ENCODE measurements at places on chromosomes 12 and 14. TPM values are rescaled to one million over a fixed set of nuclear protein-coding genes. Genes with fewer than 3 reads are reported as not detected.

The AMN gene
- 4.0 TPM for total RNA-seq

- H3K4me3 ChIP-seq, result no peak overlapping the region
- no peaks in the 10 kb centered on the region for H3K4me1 ChIP-seq
- DNase-seq, result no peak
- H3K36me3 ChIP-seq, result no peaks in the 10 kb centered on the region
- no peak overlapping the region for H3K27ac ChIP-seq
Observed at GRCh38 chr14:68016255-68016914, 196.8 kb downstream of the RAD51B start.

GRCh38 chr14:68191567-68192321, 372.2 kb downstream of the RAD51B start:
- H3K27ac ChIP-seq, result no peak overlapping the region
- H3K4me1 ChIP-seq, result no peaks in the 10 kb centered on the region
- H3K4me3 ChIP-seq, result no peak overlapping the region
- DNase-seq, result no peak
- no peaks in the 10 kb centered on the region for H3K27me3 ChIP-seq
- H3K36me3 ChIP-seq, result no peaks in the 10 kb centered on the region

- H3K27ac ChIP-seq, result no peak overlapping the region
- no peak for DNase-seq
- H3K4me3 ChIP-seq, result no peak overlapping the region
- H3K4me1 ChIP-seq, result no peaks in the 10 kb centered on the region
Observed at GRCh38 chr12:71958056-71958455, 19.4 kb downstream of the TPH2 start.

GRCh38 chr12:90233168-90234100, 524.8 kb upstream of the ATP2B1 start:
- no peaks in the 10 kb centered on the region for H3K27me3 ChIP-seq
- H3K4me3 ChIP-seq, result no peak overlapping the region

DNA sequence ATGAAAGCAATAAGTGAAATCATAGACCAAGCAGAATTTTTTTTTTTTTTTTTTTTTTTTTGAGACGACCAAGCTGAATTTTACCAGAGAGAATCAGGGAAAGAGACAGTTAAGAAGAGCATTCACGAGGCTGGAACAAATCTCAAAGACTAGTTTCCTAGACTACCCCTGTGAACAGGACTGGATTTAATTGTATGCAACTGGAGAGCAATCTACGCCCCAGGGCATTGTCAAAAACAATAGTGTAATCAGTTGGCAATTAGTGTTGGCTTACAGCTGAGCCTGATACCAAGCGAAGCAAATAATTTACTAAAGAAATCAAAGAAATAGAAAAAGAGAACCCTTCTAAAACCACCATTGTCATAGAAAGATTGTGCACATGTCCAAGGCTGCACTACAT, 232.9 kb upstream of the CPNE8 start:
- no peak overlapping the region for H3K4me3 ChIP-seq
- no peak overlapping the region for H3K27ac ChIP-seq
- no peaks in the 10 kb centered on the region for H3K36me3 ChIP-seq
- H3K4me1 ChIP-seq, result no peaks in the 10 kb centered on the region
- no peak for DNase-seq
- no peaks in the 10 kb centered on the region for H3K27me3 ChIP-seq

GRCh38 chr14:67673451-67673850, 981 bp downstream of the VTI1B start:
- DNase-seq, result no peak
- H3K36me3 ChIP-seq, result peaks cover 4% of the 10 kb centered on the region
- H3K27ac ChIP-seq, result peak overlapping the region; percentile 95
- peaks cover 25% of the 10 kb centered on the region for H3K4me1 ChIP-seq

DNA sequence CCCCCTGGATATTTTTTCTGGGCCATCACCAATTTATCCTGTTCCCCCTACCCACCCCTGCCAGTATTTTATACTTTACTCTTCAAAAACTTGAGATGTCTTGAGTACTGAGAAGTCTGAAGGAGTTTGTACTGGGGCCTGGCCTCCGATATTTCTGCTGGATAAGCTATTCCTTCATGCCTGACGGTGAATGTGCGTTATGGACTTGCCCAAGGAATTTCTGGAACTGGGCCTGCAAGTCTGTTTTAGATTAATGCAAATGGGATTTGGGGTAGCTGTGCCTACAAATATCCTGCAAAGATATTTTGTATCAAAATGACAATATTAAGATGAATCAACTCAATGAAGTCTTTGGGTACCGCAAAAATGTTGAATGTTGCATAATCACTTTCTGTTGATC, at the start of gene PTCSC3:
Gene PTCSC3 (minus strand): TSS at position 199 of the 400 bp plus-strand sequence.
- H3K4me1 ChIP-seq, result no peaks in the 10 kb centered on the region
- H3K36me3 ChIP-seq, result no peaks in the 10 kb centered on the region
- H3K27me3 ChIP-seq, result no peaks in the 10 kb centered on the region
- no peak for DNase-seq
- H3K4me3 ChIP-seq, result no peak within 1 kb of the TSS

GRCh38 chr12:111437816-111438454, 32.2 kb downstream of the SH2B3 start:
- H3K4me1 ChIP-seq, result peaks cover 58% of the 10 kb centered on the region
- peaks cover 20% of the 10 kb centered on the region for H3K36me3 ChIP-seq
- no peak overlapping the region for H3K4me3 ChIP-seq
- DNase-seq, result no peak
- H3K27ac ChIP-seq, result peak overlapping the region; percentile 94

- no peak overlapping the region for H3K4me3 ChIP-seq
- H3K27me3 ChIP-seq, result no peaks in the 10 kb centered on the region
- no peak overlapping the region for H3K27ac ChIP-seq
- DNase-seq, result no peak
Observed at GRCh38 chr12:24066865-24067264, 117.4 kb upstream of the SOX5 start.

- H3K27ac ChIP-seq, result no peak overlapping the region
- peaks cover 14% of the 10 kb centered on the region for H3K4me1 ChIP-seq
- DNase-seq, result no peak
- no peaks in the 10 kb centered on the region for H3K27me3 ChIP-seq
- peaks cover 78% of the 10 kb centered on the region for H3K36me3 ChIP-seq
Observed at GRCh38 chr12:113298861-113299545, 35.9 kb downstream of the SLC8B1 start.

DNA sequence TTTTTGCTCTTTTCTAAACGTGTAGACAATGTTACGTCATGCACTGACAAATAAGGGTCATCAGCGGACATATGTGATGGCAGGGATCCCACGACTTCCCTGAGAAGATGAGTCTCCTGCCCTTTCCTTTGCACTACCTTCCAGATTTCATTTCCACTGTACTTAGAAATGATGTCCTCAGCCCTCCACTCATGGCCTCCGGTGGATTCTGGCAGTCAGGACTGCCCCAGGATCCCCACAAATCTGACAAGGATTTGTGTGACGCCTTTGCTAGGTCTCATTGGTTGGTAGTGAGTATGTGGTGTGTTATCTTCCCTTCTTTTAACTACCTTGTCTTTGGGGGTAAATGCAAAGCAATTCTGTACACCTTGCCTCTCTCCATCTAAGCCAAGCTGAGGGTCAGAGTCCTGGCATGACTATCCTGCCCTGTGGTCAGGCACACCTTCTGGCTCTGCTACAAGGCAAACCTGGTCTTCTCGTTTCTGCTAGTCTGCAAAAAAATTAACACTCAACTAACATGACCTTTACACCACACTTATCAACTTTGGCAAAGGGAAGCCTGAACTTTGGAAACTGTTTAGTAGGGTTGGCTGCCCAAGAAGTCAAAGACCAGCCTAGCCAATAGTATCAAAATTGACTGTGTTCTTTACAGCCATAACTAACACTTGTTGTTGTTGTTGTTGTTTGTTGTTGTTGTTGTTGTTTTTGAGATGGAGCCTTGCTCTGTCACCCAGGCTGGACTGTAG, 17.3 kb upstream of the DHRS4 start:
- no peak overlapping the region for H3K4me3 ChIP-seq
- peaks cover 8% of the 10 kb centered on the region for H3K36me3 ChIP-seq
- no peaks in the 10 kb centered on the region for H3K4me1 ChIP-seq
- no peaks in the 10 kb centered on the region for H3K27me3 ChIP-seq

DNA sequence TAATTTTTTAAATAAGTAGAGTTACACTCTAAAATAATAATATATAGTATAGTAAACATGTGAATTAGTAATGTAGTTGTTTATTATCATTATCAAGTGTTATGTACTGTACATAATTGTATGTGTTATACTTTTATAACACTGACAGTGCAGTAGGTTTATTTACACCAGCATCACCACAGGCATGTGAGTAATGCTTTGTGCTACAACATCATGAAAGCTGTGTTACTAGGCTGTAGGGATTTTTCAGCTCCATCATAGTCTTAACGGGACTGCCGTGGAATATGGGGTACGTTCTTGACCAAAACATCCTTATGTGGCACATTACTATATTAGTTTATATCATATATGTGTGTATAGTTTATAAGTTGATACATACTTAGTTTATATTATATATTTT, 8.6 kb downstream of the FNTB start:
- no peaks in the 10 kb centered on the region for H3K27me3 ChIP-seq
- H3K4me3 ChIP-seq, result no peak overlapping the region

DNA sequence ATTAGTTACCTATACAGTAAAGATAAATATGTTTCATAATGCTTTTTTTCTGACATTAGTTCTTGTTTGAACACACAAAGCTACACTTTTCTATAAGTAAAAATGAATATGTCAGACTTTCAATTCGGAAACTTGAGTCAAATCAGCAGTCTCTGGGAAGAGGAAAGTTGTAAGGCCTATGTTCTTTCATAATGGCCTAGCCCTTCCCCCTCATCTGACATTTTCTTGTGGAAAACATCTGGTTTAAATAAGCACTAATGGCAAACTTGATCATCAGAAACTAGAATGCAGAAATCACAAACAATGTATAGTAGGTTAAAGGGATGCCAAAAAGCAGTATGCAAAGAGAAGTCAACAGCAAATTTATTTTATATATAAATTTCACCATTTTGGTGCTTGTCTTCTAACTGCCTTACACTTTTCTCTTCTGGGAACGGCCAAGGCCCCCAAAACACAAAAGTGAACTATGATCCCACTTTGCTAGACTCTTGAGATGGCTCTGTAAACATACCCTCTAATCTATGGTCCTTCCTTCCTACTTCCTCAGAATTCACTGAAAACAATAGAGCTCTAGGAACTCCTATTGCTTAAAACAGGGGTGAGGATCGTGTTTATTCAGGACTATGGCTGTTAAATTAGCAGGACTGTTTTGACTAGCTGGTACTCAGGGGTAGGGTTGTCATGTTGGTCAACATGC, 444.1 kb downstream of the RAD51B start:
- peaks cover 10% of the 10 kb centered on the region for H3K4me1 ChIP-seq
- H3K36me3 ChIP-seq, result no peaks in the 10 kb centered on the region
- DNase-seq, result no peak
- no peak overlapping the region for H3K27ac ChIP-seq

DNA sequence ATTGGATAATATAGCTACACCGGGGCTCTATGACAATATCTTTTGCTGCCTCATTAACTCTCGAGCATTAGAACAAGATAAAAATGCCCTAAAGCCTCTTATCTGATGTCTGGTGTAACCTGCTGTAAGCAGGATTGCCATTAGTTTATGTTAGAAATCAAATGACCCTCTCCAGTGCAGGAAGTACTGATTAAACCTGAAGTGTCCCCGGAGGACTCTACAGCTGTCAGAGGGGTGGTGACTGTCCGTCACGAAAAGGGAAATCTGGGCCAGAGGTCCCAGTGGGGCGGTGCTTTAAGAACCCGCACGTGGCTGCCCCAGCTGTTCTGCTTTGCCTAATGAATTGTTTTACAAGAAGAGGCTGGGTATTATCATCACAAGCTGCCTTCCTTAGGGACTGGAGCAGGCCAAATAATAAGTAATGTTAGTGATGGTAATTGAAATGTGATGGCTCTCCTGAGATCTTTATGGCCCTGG, 55.7 kb downstream of the LIN52 start:
- peaks cover 3% of the 10 kb centered on the region for H3K4me1 ChIP-seq
- no peaks in the 10 kb centered on the region for H3K36me3 ChIP-seq
- H3K27me3 ChIP-seq, result no peaks in the 10 kb centered on the region
- DNase-seq, result no peak
- no peak overlapping the region for H3K4me3 ChIP-seq
- no peak overlapping the region for H3K27ac ChIP-seq

The RNASE1 gene
- not detected for total RNA-seq

- H3K36me3 ChIP-seq, result peaks cover 58% of the 10 kb centered on the region
- no peaks in the 10 kb centered on the region for H3K27me3 ChIP-seq
- H3K4me3 ChIP-seq, result no peak overlapping the region
- H3K27ac ChIP-seq, result no peak overlapping the region
- no peak for DNase-seq
Observed at GRCh38 chr12:94299846-94300245, 151.5 kb downstream of the PLXNC1 start.

The LTB4R gene
- total RNA-seq, result 24.2 TPM

DNA sequence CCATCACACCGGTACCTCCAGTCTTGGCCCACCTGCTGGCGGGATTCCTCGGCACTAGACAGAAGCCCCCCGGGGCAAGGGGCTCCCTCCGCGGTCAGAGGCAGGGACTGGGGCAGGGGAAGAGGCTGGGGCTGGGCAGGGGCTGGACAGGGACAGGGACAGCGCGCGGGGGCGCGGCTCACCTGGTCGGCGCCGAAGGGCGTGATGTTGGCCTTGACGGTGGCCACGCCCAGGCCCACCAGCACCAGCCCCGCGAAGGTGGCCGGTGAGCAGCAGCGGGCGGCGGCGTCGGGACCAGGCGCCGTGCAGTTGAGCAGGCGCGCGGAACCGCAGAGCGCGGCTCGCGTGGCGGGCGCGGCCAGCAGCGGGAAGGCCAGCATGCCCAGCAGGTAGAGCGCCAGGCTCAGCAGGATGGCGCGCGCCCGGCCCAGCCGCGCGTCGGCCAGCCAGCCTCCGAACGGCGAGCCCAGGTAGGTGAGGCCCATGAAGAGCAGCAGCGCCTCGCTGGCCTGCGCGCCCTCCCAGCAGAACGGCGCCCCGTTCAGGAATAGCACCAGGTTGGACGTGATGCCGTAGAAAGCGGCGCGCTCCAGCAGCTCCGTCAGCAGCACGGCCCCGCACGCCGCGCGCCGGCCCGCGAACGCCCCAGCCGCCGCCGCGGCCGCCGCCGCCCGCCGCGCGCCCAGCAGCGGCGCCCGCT, 392 bp downstream of the SLC15A4 start:
- DNase-seq, result peak; percentile 3
- no peaks in the 10 kb centered on the region for H3K27me3 ChIP-seq
- peak overlapping the region; percentile 65 for H3K4me3 ChIP-seq
- peaks cover 27% of the 10 kb centered on the region for H3K4me1 ChIP-seq
- H3K36me3 ChIP-seq, result no peaks in the 10 kb centered on the region
- H3K27ac ChIP-seq, result peak overlapping the region; percentile 60
